ENCODE measurements at places on chromosomes 13 and 19. TPM values are rescaled to one million over a fixed set of nuclear protein-coding genes. Genes with fewer than 3 reads are reported as not detected.

GRCh38 chr13:21100994-21101757 is 39.8 kb upstream of the LATS2 start:
- no peak for DNase-seq

- no peak for DNase-seq
Observed at GRCh38 chr19:57363688-57364181, 384 bp downstream of the TRAPPC2B start.

- no peak for DNase-seq
Observed at GRCh38 chr13:41271456-41272285, 8.3 kb upstream of the MTRF1 start.

DNA sequence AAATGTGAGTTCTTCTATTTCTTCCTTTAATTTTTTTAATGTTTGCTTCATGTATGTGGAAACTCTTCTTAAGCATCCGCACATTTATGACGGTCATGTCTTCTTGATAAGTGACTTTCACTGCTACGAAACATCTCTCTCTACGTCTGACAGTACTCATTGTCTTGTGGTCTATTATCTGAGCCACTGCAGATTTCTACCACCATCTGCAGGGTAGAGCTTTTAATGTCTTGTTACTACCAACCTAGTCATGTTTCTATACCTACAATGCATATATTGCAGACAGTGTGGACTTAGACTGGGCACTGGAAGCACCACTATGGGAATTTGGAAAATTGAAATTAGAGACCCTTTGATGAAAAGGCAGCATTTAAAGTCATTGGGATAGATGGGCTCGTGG is 75.4 kb upstream of the ARHGEF7 start:
- no peak for DNase-seq

- DNase-seq, result no peak
Observed at GRCh38 chr13:40407567-40407966, 258.9 kb downstream of the FOXO1 start.

- DNase-seq, result peak; percentile 29
Observed at GRCh38 chr19:55590617-55591016, 8.7 kb downstream of the FIZ1 start.

GRCh38 chr13:107767119-107767518 is 448.2 kb downstream of the LIG4 start:
- no peak for DNase-seq

DNA sequence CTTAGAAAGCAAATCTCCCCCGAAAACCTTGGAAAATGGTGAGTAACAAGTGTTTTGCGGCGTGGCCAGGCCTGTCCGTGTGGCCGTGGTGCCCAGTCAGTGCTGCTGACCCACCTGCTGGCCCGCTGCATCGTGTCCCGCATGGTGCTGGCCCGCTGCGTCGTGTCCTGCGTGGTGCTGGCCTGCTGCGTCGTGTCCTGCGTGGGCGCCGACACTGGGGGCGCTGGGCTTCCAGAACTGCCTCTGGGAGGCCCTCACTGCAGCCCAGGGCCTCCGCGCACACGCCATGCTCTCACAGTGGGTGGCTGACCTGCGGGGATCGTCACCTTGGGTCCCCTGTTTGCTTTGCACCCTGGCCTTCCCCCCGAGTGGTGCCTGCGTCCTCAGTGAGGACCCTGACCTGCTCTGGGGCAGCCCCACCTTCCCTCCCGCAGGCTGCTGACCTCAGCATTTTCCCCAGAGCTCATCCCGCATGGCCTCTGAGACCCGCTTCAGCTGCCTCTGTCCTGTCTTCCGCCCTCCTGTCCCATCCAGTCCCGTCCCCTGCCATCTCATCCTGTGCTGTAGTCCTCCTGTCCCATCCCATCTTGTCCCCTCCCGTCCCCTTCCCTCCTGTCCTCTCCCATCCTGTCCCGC is 10.6 kb downstream of the PLEKHJ1 start:
- no peak for DNase-seq

GRCh38 chr13:107713314-107713713 is 502.0 kb downstream of the LIG4 start:
- peak; percentile 29 for DNase-seq

DNA sequence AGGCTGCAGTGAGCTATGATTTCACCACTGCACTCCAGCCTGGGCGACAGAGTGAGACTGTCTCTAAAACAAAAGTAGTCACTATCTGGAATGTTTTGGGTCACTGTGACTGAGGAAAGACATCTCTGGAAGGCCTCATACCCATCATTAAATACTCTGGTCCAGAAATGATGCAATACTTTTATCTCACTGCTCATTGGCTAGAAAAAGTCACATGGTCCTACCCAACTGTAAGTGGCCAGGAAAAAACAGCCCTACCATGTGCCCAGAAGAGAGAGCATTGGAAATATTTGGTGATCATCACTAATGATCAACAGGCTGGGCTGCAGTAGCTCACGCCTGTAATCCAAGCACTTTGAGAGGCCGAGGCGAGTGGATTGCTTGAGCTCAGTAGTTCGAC is 29.8 kb downstream of the PNPLA6 start:
- no peak for DNase-seq

DNA sequence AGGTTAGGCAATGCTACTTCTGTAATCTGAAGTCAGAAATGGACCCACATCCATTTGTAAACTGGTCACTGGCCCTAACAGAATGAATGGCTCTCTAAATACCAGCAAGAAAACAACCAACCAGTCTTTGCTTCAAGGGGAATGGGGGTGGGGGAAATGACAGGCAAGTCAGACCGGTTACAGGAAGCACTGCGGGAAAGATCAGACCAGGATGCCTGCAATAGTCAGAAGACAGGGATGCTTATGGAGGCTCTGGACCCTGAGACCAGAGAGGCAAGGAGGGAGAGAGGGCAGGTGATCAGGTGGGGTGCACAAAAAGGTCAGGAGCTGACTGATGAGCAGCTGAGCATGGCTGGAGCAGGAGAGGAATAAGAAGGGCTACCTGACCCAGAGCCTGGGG is 13.1 kb downstream of the MED26 start:
- DNase-seq, result no peak

- no peak for DNase-seq
Observed at GRCh38 chr19:35225951-35226350, 2.6 kb downstream of the FAM187B start.

- no peak for DNase-seq
Observed at GRCh38 chr13:25930653-25931052, 121.2 kb downstream of the SHISA2 start.

- peak; percentile 92 for DNase-seq
Observed at GRCh38 chr13:113785051-113786010, 26.3 kb downstream of the TMEM255B start.

DNA sequence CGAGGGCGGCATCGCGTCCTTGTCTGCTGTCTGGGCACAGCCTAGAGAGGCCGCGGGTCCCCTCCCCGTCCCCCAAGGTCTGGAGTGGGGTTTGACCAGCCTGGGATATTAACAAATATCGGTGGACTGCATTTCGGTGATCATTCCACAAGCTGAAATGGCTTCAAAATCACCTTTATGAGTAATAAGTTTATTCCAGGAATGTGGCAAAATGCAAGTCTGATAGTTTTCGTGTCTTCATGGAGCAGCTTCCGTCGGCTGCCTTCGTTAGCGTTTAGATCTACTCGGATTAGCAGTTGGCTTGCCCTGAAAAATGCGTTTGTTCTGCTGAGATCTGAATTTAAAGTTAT is 1.1 kb upstream of the GJA3 start:
- no peak for DNase-seq

DNA sequence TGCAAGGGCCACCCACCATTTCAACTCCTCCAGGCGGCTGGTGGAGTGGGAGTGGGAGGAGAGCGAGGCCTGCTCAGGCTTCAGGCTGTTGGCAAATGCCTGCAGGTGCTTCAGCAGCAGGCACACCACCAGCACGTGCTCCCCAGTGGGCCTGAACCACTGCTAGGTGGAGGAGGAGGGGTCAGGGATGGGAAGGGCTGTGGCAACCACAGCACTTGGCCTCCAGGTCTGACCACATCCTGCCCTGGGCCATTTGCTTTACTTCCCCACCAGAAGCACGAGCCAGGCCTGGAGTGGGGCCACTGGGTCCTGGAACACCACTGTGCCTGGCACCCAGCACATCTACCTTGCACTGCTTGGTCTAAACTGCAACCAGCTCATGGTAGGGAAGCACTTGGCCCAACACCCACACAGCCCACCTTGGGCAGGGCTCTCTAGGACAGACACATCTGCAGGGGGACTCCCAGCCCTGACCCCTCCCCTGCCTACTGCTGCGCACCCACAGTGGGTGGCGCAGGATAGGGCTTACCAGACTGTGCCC is 26.2 kb downstream of the TUBA3C start:
- DNase-seq, result no peak

- DNase-seq, result no peak
Observed at GRCh38 chr19:2126879-2127518, 24.4 kb downstream of the AP3D1 start.

GRCh38 chr19:8208922-8209461 is at the start of gene CERS4:
TSS of gene CERS4 (plus strand) at chr19:8209370. CDS start at chr19:8251077, 41,707 bp downstream.
- DNase-seq, result peak; percentile 84

DNA sequence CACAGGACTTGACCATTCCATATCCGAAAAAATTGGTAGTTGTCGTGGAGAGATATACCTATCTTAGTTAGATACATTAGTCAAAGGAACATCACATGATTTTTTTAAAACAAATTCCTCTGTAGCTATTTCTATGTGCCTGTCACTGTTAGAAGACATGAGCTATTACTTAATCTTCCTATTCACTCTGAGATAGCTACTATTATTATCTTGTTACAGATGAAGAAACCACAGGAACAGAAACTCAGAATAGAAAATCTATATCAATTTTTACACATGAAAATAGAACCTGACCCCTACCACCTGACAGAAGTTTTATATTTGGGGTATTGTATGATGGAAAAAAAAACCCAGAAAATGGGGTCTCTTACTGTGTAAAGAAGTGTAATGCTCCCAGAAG is 68.9 kb upstream of the TDRD3 start:
- no peak for DNase-seq

DNA sequence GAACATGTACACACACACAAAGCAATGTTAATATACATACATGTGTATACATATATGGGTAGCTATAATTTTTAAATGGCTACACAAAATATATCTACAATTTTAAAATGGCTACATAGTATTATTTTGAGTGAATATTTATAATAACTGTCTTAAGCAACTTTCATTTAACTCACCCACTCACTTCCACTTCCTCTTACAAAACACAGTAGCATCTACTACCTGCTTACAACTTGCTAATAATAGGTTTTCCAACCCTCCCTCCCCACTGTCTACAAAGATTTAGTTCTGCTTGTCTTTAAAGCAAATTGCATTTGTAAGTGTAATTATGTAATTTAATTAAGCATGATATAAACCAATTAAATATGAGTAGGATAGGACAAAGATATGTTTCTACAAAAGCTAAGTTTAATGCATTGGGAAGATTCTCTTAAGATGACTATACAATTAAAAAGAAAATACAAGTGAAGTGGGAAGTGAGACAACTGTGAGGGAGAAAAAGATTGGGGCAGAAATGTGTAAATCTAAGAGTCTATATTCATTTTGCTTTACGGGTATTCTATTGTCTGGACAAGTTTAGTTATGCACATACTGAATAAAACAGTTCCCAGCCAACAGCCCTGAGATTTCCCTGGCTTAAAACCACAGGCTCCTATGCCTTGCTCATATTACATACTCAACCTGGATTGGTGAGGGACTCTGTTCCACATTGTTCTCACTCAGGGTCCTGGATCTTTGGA is 583.1 kb downstream of the EFNB2 start:
- no peak for DNase-seq

GRCh38 chr13:106570299-106570852 is 2.4 kb upstream of the ARGLU1 start:
- peak; percentile 38 for DNase-seq

DNA sequence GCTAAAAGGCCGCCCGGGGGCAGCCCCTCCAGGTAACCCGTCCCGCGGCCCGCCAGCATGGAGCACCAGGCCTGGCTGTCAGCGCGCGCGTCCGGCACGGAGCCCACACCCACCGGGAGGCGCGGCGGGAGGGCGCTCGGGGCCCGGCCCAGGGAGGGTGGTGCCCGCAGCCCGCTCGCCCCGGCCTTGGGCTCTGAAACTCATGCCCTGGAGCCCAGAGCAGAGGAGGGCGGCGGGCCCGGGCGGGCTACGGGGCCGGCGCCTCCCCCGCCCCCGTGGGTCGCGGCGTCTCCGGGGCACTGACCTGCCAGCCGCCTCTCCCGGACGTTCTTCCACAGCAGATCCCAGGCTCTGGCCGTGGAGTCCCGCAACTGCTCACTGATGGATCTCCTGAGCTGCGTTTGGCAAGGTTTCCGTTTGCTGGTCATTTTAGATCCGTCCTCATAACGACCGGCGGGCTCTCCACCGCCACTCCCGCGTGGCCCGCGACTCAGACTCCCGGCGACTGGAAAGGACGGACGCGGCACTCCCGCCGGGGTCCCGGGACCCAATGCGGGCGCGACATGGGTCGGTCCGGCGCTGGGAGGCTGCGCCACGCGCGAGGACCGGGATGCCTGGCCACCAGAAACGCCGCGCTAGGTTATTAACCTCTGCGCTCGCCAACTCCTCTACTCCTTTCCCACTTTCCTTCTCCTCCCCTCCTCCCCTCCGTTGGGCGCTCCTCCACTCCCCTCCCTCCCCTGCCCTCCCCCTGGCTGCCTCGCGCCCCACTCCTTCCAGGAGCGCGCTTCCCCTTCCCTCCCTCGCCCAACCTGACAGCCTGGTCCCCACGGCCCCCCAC is 64.7 kb upstream of the STARD13 start:
- peak; percentile 73 for DNase-seq

- no peak for DNase-seq
Observed at GRCh38 chr19:10416083-10416379, 4.3 kb upstream of the PDE4A start.

DNA sequence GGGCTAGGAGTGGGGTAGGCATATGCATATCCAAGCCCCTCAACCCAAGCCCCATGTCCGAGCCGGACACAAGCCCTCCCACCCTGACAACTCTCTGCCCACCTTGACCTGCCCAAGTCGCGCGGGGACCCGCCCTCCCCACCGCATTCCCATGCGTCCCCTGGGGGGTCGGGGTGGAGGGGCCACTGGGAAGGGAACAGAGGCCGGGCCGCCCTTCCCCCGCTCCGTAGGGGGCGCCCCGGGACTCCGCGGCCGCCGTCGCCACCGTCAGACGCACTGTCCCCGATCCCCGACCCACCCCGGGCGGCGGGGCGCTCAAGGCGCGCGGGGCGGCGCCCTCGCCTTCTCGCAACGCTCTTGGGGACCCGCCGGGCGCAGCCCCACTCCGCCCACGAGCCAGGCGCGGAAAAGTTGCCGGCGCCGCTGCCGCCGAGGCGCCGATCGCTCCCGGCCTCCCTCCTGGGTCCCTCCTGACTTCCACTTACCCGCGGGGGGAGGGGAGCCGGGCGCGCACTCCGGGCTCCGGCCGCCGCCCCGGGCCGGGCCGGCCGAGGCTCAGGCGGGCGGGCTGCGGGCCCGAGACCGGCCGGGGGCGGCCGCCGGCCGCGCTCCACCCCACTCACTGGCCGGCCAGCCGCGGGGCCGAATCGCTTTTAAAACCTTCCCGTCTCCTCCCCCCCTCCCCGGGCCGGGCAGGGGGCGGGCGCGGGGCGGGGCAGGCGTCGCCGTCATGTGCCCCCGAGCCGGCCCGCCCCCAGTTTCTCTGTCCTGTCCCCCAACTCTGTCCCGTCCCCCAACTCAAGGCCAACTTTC is 34.4 kb upstream of the NANOS3 start:
- DNase-seq, result peak; percentile 92

GRCh38 chr13:106499896-106500295 is 35.6 kb downstream of the EFNB2 start:
- no peak for DNase-seq

CD70 gene
- 32.7 TPM for total RNA-seq

CADM4 gene
- 0.22 TPM for total RNA-seq

EXOSC5 gene
- 95.3 TPM for total RNA-seq

DMKN gene
- not detected for total RNA-seq

PTH2 gene
- not detected for total RNA-seq

SYCN gene
- not detected for total RNA-seq

ZNF442 gene
- total RNA-seq, result 4.8 TPM

LGI4 gene
- total RNA-seq, result not detected

SERP2 gene
- total RNA-seq, result not detected

SYNE4 gene
- 0.23 TPM for total RNA-seq

SPATA13 gene
- total RNA-seq, result 3.9 TPM

CABP5 gene
- not detected for total RNA-seq

All from MG63 (cell line).